NCI-H2081 (cell line): ENCODE measurements at places on chromosomes 7 and 10.

DNA sequence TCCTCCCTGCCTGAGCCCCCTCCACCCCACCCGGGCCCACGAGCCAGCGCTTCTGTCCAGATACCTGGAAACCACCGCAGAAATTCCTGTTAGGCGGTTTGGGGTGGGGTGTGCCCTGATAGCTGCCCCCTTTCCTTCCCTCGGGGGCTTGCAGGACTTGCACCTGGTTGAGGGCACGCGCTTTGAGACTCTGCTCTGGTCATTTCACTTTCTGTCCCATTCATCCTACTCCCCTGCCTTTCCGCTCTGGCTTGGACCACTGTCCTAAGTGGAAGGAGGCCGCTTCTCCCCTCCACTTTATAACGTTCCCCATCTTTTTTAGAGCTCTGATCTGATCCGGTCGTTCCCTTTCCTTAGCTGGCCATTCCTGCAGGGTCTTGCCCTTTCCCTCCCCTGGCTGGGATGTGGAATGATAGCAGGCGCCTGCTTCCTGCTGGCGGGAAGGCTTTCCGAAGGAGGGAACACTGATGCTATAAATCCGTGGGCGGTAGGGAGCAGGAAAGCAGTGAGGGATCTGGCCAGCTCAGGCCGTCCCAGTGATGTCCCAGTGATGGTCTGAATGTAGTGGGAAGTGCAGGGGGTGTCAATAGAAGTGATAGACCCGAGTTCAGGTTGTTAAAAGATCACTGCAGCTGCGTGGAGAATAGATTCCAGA, 852 bp upstream of the PRKAR1B start:
- DNase-seq = peak; percentile 11

- peak; percentile 71 for DNase-seq
These were observed 11.3 kb upstream of the INMT start for GRCh38 chr7:30740417-30741181.

GRCh38 chr10:70786799-70787415, 1.7 kb upstream of the TBATA start:
- DNase-seq = no peak

DNA sequence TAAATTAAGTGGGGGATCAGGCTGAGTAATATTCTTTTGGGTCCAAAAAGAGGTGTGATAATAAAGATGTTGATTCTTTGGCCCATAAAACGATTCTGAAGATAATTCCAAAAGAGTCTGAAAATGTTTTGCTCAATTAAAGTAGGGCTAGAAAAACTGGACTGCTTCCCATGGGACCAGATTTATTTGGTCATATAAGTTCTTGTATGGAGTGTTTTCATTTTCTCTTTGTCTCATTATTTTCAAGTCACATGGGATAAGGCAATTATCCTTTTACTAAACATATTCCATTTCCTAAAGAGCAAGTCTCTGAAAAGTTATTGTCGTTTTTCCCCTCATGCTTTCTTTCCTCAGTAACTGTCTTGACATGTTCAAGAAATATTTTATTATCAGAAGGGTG, 41.5 kb downstream of the CDK6 start:
- DNase-seq = no peak

DNA sequence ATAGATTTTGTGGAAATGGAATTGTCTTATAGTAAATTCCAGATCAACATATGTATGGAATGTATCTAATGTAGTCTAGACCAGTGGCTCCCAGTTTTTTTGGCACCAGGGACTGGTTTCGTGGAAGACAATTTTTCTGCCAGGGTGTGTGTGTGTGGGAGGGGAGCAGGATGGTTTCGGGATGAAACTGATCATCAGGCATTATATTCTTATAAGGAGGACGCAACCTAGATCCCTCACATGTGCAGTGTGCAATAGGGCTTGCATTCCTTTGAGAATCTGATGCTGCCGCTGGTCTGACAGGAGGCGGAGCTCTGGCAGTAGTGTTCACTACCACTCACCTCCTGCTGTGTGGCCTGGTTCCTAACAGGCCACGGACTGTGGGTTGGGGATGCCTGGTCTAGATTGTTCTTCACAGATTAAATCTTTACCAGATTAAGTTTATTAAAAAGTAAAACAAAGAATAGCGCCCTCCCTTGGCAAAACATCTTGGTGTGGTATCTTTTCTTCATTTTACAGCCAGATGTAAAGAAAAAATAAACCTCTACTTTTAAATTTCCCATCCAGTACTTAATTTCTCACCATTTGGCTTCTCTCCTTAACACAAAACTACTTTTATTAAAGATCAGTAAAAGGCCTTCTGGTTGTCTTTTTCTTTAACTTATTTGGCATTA, 48.4 kb downstream of the SEPTIN7 start:
- DNase-seq = peak; percentile 49

DNA sequence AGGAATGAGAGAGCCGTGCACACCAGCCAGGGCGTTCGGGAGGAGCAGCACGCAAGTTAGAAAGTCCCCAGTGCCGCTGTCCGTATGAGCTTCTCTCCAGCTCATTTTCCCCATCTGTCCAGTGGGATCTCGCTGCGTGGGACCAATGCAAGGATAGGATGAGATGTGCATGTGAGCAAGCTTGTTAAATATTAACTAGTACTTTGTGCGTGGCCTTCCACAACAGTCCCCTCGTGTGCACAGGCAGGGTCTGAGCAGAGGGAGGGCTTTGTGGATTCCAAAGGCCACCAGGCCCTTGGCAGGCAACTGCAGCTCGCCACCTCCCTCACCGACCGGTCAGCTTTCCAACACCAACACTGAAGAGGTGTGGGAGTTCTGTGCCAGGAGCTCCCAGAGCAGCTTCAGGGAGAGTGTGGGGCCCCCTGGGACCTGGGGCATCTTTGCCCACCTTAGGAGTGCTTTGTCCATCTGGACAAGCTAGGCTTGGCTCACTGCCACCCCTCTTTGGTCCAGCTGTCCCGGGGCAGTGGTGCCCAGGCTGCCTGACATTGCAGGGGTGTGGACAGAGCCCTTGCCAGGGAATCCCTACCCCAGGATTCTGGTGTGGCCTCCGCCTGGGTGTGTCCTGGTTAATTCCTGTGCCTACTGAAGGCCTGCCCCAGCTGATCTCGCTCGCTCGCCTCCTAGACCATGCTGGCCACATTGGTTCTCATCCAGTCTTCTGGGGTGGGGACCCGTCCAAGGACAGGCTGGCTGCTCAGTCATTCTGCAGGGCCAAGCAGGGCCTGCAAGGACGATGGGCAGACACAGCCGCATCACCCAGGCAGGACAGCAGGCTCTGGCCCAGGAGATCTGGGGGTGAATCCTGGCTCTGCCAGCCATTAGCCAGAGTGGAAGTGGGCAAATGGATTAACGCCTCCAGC, 5.3 kb downstream of the FAM20C start:
- no peak for DNase-seq

GRCh38 chr7:54545241-54545563, 3.0 kb downstream of the VSTM2A start:
- DNase-seq = no peak

DNA sequence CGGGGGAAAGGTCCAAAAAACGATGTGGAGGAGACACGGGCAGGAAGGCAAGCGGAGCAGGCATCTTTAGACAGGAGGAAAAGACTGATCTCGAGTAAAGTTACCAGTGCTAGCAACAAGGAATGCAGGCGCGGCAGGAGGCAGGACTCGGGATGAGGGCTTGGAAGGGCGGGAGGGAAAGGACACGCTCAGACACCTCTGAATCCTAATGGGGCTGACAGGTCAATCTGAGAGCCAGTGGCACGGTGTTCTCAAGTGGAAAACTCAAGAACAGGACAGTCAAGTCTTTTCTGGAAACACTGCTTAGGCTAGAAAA, 155.3 kb upstream of the COBL start:
- DNase-seq = no peak
